Body of pancreas (tissue), 4 donors: ENCODE measurements at places on chromosomes 1 and 21. TPM values are rescaled to one million over a fixed set of nuclear protein-coding genes. Genes with fewer than 3 reads are reported as not detected.

The SELL gene
- total RNA-seq = not detected

- no peak for DNase-seq
Observed at GRCh38 chr1:7873801-7874795, 21.2 kb upstream of the UTS2 start.

DNA sequence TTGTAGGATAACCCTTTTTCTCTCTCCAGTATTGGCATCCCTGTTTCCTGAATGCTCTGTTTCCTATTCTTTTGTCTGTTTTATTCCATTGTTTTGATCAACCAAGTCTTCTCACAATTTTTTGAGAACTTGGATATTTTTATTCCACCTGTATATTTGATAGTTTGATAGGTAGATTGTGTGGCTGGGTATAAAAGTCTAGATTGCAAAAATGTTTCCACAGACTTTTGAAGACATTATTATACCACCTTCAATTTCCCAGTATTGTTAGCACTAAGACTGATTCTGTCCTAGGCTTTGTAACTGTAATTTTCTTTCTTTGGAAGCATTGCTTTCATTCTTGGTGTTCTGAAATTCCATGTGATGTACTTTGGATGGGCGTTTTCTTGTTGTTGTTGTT is 9.6 kb upstream of the DNAJC11 start:
- DNase-seq = no peak

DNA sequence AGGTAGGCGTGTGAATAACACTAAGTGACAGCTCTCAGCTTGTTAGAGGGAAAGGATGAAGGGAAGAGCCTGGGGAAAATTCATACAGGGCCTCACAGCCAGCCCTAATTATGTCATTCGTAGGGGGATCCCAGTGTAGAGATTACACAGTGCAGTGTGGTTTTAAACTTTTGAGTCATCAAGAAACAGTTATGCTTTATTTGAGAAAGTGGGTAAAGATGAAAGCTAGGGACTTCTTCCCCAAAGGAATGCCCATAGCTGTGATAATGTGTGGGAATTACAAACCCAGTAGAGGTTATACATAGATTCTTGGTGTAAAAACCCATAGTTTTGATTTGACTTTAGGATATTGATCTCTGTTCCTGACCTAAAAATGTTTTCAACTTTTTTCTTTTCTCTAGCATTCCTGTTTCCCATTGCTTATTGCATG is 1.9 kb downstream of the TTF2 start:
- no peak for DNase-seq

DNA sequence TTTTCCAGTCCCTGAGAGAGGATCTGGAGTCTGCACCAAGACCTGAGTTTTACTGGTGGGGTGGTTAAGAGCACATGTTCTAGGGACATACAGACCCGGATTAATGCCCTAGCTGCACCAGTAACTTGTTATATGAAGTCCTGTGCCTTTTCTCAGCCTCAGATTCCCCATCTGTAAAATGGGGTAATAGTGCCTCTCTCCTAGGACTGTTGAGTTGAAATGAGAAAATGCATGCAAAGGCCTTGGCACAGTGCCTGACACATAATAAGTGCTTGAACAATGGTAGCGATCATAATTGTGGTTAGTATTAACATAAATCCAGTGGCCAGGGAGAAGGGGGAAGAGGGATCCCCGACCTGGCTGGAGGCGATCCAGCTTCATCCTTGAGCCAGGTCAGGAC is 12.3 kb downstream of the AHDC1 start:
- DNase-seq = no peak
